ENCODE measurements at places on chromosomes 3 and 15. TPM values are rescaled to one million over a fixed set of nuclear protein-coding genes. Genes with fewer than 3 reads are reported as not detected.

Gene CCDC54
- not detected for polyA plus RNA-seq

Gene COL7A1
- 19.7 TPM for polyA plus RNA-seq

Gene ADAMTS17
- polyA plus RNA-seq = 2.8 TPM

Gene ZCWPW2
- 1.9 TPM for polyA plus RNA-seq

Gene C3orf62
- 3.0 TPM for polyA plus RNA-seq

Gene VPS8
- polyA plus RNA-seq = 14.0 TPM

Gene ALDH1A2
- 3.6 TPM for polyA plus RNA-seq

Gene CLDN11
- polyA plus RNA-seq = 24.6 TPM

Gene CMTM8
- polyA plus RNA-seq = 10.0 TPM
